ENCODE measurements at places on chromosomes 1 and 21.

DNA sequence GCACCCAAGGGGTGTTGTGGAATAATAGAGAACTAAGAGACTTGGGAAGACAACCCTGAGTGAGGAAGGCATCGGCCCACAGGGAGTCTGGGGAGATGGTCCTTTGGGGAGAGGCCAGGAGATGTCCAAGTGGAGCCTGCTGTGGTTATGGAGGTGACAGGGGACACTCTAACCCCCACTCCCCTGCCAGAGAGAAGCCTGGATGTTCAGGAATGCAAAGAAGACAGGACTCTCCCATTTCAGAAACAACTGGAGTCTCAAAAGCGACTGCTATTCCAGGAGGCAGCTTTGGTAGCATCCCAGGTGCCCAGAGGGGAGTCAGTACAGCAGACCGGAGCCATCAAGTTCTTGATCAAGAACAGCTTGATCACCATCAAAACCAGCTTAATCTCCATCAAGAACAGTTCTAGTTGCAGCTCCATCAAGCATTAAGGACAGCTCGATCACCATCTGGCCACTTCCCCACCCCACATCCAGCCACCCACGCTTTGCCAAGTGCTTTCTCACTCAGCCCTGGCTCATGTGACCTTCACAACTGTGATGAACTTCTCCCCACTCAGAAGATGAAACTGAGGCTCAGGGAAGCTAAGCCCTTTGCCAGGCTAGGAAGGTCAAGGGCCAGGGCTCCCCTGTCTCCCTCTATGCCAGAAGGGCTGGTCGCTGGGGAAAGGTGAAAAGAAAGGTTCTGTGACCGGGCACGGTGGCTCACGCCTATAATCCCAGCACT, 743 bp downstream of the CD52 start:
- no peak for DNase-seq

GRCh38 chr1:39787468-39787867, 1.2 kb downstream of the BMP8B start:
- DNase-seq: no peak

DNA sequence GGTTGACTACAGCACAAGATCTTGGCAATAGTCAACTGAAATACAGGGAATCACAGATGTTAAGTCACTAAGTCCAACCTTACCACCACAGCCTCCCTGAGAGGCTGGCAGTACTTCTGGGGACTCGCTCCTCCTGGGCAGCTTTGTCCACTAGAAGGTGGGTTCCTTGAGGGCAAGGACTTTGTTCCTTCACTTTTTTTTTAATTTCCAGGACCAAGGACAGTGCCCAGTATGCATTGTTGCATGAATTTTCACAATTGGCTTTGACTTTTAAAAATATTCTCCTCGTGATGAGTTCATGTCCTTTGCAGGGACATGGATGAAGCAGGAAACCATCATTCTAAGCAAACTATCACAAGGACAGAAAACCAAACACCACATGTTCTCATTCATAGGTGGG, 96.7 kb upstream of the IGSF21 start:
- DNase-seq: no peak

DNA sequence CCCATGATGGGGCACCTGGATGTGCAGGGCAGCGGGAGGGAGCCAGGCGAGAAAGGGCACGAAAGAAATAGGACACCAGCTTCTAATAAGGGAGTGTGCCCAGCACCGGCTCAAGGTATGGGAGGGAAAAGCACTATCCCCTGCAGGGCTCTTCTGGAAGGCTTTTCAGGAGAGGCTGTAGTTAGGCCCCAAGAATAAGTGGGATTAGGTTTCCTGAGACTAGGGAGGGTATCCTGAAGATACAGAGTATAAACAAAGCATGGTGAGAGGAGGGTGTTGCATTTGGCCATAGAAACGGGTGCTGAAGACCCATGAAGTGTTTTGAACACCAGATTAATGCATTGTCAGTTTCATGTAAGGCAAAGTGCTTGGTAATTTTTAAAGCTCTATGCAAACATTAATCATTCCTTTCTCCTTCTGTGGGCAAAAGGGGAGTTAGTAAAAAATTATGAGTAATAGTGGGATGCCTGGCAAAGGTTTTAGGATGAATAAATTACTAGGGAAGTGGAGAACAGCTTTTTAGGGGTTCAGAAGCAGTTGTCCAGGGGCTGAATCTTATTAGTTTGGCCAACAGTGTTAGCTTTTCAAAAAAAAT, 74.0 kb downstream of the SYT6 start:
- DNase-seq: no peak

DNA sequence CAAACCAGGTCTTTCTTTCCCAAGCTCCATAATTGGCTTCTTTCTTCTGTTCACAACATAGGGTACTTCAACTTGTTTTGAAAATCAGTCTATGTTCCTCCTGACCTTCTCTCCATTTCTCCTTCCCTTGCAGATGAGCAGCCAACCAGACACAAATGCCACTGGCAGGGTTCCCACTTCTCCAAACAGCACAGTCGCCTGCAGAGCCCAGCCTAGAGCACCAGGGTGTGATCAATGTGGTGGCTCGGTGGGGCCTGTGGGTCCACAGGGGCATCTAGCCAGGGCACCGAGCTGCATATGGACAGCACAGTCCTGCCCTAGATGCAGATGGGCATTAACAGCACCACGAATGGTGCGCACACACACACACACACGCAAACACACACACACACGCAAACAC, 112.8 kb downstream of the NPHP4 start:
- DNase-seq: no peak

GRCh38 chr1:12251442-12251841, 21.6 kb downstream of the VPS13D start:
- no peak for DNase-seq

GRCh38 chr1:231215681-231216385, 25.2 kb upstream of the GNPAT start:
- no peak for DNase-seq

- DNase-seq: no peak
Observed at GRCh38 chr1:110214454-110215404, 4.6 kb downstream of the KCNC4 start.

GRCh38 chr1:93692026-93692425, 10.4 kb upstream of the BCAR3 start:
- no peak for DNase-seq

DNA sequence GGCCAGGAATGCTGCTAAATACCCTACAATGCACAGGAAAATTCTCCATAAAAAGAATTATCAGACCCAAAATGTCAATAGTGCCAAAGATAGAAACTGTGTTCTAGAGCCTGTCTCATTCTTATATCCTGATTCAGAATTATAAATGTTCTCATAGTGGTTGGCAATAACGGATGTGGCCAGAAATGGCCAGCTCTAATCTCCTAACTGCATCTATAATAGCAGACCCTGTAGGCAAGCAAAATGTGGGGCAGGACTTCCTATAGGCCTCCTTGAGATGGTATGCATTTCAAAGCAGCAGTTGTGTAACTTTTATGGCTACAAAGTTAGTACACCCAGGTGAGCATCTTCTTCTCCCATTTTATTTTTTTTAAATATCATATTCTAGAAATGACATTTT, 95.9 kb upstream of the SGIP1 start:
- no peak for DNase-seq

GRCh38 chr1:228839656-228840055, 104.4 kb downstream of the RHOU start:
- no peak for DNase-seq

DNA sequence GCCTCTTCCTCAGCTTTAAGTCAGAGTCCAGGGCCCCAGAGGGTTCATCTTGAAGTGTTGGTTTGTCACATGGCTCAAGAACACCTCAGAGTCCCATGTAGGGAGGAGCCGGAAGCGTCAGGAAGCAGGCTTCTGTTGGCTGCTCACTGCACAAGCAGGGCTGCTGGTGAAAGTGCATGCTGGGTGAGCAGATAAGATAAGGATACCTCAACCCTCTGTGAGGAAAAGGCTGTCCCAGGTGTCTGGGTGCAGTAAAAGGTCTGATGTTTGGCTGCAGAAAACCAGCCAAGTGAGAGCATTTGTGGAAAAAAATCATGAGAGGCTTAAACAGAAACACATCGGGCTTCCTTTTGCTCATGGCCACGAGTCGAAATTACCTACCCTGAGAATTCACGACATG, 6.2 kb upstream of the TEX35 start:
- DNase-seq: no peak

- DNase-seq: no peak
Observed at GRCh38 chr1:22922640-22923039, 50.0 kb downstream of the LACTBL1 start.

GRCh38 chr1:106268070-106268469, 788.4 kb upstream of the PRMT6 start:
- DNase-seq: no peak

DNA sequence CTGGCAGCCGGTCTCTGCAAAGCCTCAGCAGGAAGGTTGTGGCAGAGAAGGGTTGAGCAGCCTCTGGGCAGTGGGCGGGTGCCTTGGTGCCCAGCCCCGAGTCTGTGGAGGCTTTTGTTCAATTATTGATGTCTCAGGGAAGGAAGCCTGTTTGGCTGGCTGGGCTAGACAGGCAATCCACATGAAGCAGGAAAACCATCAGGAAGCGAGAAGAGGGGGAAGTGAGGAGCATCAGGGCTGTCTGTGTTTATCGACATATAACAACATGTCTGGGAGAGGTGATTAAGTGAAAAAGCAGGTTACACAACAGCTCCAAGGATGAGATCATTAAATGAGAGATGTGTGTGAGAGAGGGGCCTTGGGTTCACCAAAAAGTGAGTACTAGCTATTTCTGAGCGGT, 105.4 kb downstream of the UBE2U start:
- DNase-seq: no peak

DNA sequence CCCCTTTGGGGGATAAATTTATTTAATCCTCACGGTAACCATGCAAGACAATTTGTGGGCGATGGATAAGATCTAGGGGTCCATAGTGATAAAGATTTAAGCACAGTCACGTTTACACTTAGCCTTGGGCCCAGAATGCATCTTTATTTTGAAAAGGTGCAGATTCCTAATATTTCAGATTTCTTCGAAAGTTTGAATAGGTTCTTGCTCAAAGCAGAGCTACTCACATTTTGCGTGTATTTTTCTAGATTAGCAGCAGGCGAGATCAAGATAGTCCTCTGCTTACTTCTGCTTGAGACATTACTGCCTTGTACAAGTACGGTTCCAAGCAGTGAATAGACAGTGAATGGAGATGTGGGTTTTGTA, 647 bp downstream of the TSEN15 start:
- no peak for DNase-seq

DNA sequence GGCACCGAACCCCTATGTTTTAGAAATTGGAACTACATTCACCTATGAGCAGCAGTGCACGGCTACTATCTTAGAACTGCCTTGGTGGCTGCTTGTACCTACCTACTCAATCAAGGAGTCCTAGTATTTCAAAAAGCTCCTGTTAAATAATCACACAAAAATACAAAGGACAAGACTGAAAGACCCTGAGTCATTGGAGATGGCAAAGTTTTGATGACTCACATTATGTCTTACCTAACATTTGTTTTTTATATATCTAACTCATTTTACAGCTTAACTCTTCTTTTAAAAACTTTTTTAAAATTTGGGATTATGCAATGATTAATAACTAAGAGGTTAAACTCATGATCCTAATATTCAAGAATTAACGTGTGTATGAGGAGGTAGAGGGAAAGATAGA, 1206.0 kb upstream of the TMPRSS15 start:
- no peak for DNase-seq

DNA sequence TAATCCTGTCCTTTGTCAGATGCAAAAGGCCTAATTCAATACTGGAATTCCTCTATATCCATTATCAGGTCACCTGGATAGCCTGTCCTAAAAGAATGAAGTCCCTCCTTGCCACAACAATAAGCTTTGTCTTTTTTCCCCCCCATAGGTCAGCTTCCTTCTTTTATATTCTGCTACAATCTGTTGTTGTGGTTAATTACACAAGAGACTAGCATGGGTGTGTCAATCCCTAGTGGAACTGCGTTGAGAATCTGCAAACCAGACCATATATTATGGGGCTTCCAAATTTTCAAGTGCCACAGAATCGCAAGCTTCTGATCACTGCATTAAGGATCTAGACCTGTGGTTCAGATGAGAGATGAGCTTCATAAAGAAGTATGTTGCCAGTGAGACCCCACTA, 349.6 kb downstream of the SMYD3 start:
- DNase-seq: no peak

DNA sequence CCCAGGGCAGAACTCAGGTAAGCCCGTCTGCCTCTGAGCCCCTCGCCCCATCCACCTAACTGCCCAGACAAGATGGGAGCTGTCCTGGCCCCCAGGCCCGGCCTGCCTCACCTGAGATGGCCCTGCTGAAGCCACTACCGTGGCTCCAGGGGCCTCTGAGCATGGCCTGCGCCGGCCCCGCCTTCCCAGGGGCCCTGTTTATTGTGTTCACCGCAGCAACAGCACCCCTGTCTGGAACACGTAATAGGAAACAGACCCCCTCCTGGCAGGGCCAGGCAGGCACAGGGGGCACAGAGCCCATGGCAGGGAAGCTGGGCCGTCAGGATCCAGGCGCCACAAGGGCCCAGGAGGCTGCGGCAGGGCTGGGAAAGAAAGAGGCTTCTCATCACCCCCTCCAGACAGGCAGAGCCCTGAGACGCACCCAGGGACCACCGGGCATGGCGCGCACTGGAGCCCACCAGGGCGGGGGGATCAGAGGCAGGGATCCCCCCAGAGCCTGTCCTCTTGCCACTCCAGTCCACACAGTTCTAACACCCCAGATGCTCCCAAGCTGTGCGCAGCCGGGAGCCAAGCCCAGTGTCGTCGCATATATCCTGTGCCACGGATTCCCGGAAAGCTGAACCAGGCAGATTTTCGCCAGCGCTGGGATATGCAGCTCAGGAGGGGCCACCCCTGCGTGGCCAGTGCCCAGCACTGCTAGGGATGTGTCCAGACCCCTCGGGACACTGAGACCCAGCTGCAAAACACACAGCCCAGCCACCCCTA, 62.6 kb downstream of the ARHGEF16 start:
- DNase-seq: no peak

- no peak for DNase-seq
Observed at GRCh38 chr1:63523738-63524137, 413 bp downstream of the EFCAB7 start.

DNA sequence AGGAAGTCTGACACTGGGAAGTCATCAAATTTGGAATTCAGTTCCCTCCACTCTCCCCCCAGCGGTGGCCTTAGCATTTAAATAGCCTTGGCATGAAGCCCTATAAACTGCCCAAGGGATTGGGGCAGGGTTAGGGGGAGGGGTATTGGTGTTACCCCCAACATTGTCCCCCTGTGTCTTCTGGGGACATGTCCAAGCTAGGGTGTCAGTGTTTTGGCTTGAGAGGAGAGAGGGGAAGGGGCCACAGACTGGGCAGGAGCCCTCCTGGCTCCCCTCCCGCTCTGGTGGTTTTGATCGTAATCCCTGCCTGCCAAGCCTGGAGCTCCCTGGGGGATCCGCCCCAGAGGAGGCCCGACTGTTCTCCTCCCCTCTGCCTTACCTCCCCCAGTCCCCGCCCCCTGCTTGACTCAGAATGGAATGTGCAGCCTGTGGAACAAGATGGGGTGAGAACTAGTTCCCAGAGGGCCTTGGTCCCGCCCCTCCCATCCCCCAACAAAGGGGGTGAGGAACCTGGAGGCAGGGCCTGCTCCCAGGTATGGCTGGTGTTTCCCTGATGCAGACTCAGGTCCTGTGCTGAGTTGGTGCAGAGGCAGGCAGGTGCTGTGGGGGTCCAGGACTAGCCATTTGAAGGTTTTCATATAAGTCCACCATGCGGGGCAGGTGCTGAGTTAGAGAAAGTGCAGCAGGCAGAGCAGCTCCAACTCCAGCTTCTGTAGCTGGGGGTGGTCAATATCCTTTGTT, 7.4 kb downstream of the SOX13 start:
- no peak for DNase-seq

- DNase-seq: no peak
Observed at GRCh38 chr1:192767798-192768197, 41.0 kb upstream of the RGS2 start.
